ENCODE measurements at places on chromosomes 5 and 9.

GRCh38 chr9:93464876-93465275 is 11.5 kb upstream of the FAM120AOS start:
- DNase-seq, result no peak

- DNase-seq, result no peak
These were observed 47.7 kb downstream of the LIX1 start for GRCh38 chr5:97094579-97095317.

DNA sequence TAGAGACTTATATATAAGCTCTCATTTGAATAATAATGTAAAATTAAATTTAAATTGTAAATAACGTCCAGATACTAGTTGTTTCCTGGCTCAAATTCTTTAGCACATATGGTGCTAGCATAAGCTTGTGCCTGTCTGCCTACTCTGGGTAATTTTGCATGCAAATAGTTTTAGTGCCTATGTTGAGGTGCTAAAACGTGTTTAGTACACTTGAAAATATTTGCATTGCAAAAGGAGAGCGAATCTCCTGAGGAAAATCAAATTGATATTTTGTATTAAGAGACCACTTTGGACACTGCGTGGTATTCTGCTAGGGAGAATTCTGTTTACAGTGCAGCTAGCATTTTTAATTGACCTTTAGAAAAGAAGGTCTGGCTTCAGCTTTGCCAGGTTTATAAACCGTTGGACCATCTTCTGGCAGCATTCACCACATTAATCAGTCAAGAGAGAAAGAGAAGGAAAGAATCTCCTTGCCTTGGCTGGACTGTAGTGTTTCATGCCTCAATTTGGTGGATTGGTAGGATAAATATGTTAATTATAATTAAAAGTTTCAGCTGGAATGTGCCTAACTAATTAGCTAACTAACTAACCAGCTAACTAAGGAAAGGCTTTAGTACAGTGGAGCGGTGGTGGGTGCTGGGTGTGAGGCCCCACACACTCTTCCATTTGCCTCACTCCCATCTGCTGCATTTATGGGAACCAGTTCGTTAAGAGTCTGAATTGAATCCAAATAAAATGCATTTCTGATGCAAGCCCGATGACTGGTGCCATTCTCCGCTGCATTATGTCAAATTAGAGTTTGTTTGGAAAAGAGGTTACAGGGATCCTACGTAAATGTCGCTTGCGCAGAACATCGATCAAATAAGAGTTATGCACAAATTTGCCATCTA is 150.1 kb upstream of the MPDZ start:
- no peak for DNase-seq

DNA sequence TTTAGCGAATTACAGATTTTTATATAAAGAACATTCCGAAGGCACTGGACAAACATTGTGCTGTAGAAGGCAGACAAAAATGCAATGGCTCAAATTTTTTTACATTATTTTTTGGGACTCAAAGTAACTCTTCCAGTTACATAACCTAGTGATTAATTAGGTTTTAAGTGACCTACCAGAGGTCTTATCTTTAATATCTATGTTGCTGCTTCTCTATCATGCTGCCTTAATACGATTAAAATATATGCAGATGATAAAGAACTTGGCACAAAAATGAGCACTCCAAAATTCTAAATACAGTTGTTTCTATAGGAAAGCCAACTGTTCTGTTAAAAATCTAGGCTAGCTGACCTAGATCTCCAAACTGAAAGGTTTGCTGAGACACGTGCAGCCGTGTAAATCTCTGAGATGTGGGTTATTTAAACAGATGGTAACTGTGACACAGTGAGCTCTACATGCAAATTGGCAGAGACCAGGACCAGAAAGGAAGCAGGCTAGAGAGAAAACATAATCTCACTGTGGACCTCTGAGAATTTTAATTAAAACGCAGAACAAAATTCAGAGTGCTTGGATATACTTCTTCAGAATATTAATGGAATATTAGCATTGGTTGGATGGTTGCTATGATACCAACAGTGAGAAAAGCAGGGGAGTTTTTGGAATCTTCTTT is 56.2 kb downstream of the CAMK4 start:
- DNase-seq, result no peak

DNA sequence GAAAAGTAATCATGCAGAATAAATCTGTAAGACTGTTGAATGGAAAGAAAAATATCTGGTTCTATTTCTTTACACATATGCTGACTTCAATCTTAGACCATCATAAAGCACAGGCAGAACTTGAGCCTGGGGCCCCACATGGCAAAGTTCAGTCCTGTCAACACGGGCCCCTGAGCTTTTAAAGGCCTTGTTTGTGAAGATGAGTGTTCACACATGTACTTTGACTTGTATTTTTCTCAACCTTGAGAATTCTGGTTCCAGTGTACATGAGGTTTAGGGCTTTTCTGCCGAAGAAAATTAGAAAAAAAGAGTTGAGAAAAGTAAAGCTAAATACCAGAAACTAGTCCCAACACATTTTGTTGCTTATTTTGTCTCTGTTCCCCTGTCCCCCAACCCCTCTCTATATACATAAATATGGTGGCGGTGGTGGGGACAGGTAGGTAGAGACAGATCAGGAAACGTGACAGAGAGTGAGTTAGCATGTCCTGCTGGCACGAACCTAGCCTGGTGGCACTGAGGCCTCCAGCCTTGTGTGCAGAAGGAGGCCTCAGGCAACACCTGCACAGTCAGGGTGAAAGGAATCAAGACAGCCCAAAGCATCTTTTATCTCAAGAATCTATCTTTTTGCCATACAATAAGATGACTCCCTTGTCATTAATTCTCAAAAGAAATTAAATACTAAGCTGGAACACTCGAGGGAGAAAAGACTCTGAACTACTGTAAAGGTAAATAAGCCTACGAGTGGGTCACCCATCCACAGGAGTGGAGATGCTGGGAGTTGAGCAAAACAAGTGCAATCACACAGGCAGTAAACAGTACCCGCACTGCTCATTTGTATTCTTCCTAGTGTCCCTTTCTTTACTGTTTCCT is 22.9 kb downstream of the LIFR start:
- DNase-seq, result no peak

- no peak for DNase-seq
These were observed 319.5 kb downstream of the ARHGEF28 start for GRCh38 chr5:73945505-73945904.

- no peak for DNase-seq
These were observed 24.2 kb downstream of the TGFBR1 start for GRCh38 chr9:99129091-99129490.

GRCh38 chr9:27518006-27518405 is 6.1 kb upstream of the IFNK start:
- no peak for DNase-seq

DNA sequence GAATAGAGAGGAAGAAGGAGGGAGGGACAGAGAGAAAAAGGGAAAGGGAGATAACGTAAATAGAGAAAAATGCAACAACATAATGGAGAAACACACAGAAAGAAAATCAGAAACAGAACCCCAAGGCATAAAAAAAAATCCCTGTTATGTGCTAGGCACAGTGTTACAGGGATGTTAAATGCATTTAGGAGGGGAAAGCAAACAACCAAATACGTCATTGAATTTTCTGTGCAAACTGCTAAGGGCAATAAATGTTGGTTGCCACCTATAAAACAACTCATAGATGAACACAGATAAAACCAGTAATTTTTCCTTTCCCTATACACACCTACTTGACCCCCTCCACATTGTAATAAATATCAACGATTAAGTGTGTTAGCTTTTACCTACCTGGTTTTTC is 51.3 kb upstream of the ASTN2 start:
- DNase-seq, result no peak

GRCh38 chr9:75927356-75927755 is 36.9 kb downstream of the PCSK5 start:
- no peak for DNase-seq

DNA sequence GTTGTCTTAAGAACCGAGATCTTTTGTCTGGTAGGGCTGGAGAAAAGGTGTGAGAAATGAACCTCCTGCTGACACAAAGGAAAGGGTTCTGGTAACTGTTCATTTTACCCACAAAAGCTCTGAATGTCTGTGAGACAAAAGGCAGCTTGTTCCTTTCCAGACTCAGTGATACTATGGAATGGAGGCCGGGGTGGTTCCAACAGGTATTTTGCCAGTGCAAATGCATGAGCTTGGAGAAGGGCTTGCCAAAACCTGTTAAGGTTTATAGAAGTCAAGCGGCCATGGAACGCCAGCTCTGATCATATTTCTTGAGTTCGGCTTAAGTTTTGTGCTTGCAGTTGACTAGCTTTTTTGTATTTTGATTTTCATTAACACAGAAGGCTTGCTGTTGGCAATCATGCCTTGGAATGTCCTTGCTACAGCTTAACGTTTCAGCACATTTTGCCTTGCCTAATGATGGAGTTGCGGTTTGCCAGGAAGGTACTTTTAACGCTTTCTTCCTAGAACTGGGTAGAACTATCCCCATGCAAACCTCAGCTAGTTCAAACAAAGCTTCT is 328.6 kb downstream of the PIK3R1 start:
- no peak for DNase-seq

DNA sequence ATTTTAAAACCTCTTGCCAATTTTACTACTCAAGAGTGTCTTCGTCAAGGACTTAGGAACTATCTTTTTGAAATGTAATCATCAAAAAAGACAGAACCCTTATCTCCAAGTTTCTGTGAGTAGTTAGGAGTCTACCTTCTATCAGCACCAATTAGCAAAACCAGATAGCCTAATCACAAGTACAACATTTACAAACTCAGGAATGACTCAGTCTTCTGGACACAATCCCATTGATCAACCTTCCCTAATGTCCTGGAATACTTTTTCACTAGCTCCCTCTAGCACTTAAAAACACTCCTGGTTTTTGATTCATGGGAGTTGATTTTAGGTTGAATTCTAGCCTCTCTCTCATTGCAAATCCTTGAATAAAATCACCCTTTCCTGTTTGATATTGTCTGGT is 680.7 kb downstream of the PRR16 start:
- no peak for DNase-seq

- no peak for DNase-seq
These were observed 3.5 kb downstream of the SNCAIP start for GRCh38 chr5:122315521-122315920.

DNA sequence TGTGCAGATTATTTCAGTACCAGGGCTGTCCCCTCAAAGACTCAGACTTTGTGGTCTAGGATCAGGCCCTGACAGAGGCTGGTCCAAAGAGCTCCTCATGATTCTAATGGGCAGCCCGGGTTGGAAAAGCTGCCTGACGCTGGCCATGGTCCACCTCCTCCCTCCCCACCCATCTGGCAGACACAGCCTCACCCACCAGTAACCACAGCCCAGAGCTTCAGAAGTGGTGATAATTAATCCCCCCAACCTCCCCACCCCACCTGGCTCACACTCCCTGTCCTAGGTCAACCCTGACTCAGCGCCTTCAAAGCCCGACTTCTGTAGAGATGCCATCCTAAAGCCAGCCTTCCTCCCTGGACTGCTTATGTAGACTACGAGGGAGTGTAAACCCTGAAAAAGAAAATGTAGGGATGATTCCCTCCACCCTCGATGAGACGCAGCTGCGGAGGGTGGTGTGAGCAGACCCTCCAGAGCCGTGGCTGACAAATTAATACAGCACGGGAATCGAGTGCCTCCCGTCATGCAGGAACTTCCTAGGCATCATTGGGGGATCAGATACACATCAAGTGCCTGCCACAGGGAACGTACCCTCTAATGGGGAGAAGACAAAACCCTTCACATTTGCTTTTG is 7.0 kb downstream of the UBE2QL1 start:
- peak; percentile 41 for DNase-seq

GRCh38 chr5:132411304-132412013 is 41.9 kb downstream of the SLC22A5 start:
- DNase-seq, result peak; percentile 77

- DNase-seq, result no peak
These were observed 2.5 kb upstream of the NR6A1 start for GRCh38 chr9:124773473-124774128.

DNA sequence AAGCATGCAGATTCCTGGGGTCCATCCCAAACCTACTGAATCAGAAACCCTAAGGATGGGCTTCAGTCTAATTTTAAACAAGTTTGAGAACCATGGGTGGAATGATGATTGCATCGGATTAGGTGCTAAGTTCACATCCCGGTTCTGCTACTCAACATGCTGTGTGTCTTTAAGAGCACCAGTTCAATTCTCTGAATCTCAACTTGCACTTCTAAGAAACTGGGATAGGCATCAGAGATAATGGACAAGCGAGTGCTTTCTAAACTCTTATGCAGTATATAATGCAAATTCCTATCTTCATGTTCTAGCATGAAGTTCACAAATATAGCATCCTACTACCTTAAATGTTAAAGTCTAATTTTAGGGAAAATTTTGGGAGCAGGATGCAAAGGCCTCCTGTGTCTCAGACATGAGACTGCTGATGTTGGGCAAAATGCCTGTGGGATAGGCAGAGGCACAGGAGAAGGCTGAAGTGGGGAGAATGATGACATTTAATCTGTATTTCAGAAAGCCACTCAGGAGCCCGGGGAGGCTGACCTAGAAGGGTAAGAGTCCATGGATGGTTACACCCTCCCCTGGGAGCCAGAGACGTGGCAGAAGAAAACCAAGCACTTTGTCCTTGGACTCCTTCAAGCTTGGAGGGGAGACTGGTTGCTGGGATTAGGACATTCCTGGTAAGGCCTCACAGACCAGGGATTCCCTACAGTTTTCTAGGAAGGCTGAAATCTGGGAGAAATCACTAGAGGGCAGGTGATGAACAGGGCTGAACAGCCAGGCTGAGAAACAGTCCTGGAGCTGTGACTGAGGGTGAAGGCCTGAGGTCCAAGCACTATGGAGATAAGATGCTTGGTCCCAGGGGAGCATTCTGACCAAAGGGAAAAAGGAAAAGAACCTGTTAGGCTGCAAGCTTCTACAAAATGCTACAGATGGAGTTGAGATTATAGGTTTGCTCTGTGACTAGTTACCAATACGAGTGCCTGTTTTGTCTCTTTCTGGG is 311.9 kb upstream of the PANK3 start:
- no peak for DNase-seq

GRCh38 chr5:122429545-122430318 is 117.7 kb downstream of the SNCAIP start:
- DNase-seq, result no peak

- DNase-seq, result no peak
These were observed 71.4 kb upstream of the CDK20 start for GRCh38 chr9:88045686-88046085.

- DNase-seq, result no peak
These were observed 192.2 kb downstream of the SPOCK1 start for GRCh38 chr5:137306903-137307302.

GRCh38 chr9:109463924-109464625 is 34.0 kb downstream of the PTPN3 start:
- DNase-seq, result no peak

DNA sequence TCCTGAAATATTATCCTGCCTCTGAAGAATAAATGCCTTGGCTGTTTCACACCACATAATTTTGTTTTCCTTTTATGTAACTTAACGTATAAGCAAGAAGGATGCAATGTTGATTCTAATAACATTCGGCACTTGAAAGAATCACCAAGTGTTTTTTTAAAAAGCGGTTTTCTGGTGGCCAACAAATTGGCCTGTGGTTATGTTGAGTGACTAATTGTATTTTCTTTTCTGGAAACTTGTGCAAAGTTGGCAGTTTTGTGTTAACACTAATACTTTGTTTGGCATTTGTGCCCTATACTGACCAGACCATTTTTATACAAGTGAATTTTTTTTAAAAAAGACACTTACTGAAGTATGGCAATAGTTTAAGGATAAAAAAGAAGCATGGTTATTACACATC is 452.7 kb downstream of the BNC2 start:
- no peak for DNase-seq

GRCh38 chr9:110986529-110986928 is 51.7 kb downstream of the LPAR1 start:
- no peak for DNase-seq

GRCh38 chr9:111152614-111153406 is 114.5 kb upstream of the LPAR1 start:
- no peak for DNase-seq

- DNase-seq, result no peak
These were observed 22.8 kb downstream of the SMIM3 start for GRCh38 chr5:150801117-150801927.

All from coronary artery (tissue), 2 donors.